WERI-Rb-1 (cell line): ENCODE measurements at places on chromosomes 6 and 20.

DNA sequence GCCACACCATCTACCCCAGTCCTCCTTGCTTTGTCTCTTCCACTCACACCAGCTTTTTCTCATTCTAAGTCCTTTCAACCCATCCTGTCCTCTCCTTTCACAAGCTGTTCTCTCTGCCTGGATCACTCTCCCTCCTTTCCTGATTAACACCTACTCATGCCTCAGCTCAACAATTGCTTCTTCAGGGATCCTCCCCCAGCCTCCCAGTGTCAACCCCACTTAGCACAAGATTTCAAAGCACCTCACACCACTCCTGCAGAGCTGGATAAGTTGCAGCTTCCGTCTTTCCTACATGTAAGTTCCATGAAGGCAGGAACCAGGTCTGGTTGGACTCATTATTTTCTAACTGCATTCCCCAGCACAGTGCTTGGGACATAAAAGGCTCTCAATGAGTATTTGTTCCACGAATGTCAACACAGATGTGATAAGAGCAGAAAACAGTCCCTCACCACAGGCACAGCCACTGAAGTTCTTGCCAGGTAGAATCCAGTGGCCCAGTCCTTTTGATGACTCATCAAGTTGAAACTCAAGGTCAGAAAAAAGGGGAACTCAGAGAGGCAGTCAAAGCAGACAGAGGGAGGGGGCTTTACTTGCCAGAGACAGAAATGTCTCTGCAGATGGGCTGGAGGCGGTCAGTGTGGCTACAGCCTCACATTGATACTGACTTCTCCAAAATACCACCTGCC, 193.4 kb upstream of the PRDM1 start:
- no peak for DNase-seq

DNA sequence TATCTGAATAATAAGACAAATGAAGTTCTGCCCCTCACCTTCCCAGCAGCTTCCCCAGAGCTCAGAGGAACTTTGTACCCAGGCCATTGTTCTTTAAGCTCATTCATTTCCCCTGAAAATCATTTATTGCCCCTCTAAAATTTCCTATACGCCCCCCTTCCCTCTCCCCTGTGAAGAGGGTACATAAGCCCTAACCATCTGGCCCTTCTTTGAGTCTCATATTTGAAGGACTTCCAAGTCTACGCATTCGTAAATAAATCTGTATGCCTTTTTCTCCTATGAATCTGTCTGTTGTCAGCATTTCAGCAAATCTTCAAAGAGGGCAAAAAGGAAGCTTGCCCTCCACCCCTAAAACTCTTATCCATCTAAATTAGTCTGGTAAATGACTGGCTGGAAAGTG, 73.1 kb upstream of the DST start:
- DNase-seq: peak; percentile 67

GRCh38 chr20:59124296-59125029, 39.2 kb upstream of the ZNF831 start:
- DNase-seq: peak; percentile 95

- DNase-seq: no peak
Observed at GRCh38 chr20:13092111-13092510, 83.3 kb downstream of the SPTLC3 start.

GRCh38 chr6:24458134-24458533, 31.2 kb downstream of the GPLD1 start:
- DNase-seq: no peak

DNA sequence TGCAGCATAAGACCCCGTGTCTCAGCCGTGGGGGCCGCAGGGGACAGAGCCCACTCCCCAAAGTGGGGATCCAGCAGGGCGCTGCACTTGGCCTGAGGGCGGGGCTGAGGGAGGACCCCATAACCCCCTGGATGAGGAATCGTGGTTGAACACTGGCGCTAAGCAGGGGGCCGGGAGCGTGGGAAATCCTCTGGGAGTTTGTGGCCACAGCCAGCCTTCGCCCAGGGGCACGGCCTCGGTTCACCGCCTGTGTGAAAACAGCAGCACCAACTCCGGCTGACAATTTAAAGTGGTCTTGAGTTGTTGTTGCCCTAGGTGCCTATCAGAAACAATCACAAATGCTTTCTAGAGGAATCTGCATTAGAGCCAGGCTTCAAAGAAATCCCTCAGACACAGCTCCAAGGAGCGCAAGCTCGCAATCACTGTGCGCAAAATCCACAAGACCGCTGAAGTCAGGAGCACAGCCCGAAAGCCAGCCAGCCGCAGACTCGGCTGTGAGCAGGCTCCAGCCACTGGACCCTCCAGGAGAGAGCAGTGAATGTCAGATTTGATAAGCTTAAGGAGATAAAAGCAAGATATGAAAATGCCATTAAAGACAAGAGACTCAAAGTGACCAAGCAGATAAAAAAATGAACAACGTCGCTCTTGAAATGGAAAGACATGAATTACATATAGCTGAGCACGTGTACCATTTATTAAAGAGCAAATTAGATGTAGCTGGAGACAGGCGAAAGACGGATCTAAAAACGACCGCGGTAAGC, 10.9 kb upstream of the RPS6KA2 start:
- DNase-seq: no peak

DNA sequence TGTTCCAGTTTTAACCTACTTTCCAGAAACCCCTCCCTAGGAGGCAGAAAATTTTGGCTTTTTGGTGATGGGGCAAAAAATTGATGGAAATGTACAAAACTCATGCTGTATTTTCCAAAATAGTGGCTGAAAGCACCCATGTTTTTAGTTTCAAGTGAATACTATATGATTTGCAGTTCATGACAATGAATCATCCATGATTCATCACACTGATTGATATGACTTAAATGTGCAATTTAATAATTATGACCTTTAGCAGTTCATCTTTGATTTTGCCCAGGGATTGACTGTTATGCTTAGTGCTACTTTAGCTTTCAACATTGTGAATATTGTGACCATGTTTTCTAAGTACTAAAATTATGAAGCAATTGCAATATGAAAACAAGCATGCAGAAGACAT, 478.7 kb downstream of the HTR1B start:
- DNase-seq: no peak

DNA sequence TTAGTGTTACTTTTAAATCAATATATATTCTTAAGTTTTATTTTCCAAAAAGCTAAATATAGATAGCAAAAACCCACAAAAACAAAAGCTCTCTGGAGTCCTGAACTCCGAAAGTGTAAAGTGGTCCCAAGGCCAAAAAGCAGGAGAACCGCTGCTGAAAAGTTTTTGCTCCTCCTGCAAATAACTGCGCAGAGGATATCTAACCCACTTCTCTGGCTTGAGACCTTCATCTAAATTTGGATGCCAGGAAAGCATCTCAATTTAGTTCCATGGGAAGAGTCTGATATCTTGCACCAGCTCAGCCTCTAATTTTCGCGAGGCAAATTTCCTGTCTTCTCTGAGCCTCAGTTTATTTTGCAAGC, 523 bp downstream of the MRPS10 start:
- no peak for DNase-seq

GRCh38 chr6:159434410-159434809, 258.6 kb downstream of the SOD2 start:
- DNase-seq: no peak

- no peak for DNase-seq
Observed at GRCh38 chr6:12363651-12364381, 73.7 kb downstream of the EDN1 start.

- no peak for DNase-seq
Observed at GRCh38 chr6:84738996-84739865, 25.2 kb downstream of the TBX18 start.

DNA sequence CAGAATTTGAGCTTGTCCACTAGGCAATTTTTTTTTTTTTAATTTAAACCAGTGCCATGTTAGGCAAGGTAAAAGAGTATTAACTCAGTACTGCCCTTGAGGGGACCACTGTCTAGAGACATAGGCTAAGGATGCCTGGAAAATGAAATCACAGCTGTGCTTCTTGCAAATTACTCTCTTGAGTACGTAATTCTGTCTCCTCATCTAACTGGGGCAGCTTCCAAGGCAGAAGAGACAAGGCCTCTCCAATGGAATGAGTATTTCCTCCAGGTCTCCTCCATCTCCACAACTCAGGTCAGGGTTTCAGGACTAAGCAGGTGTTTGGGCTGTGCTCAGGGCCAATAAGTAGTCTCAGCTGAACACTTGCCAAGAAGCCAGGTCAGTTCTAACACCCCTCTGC, 33.8 kb upstream of the MRPS10 start:
- DNase-seq: no peak

- no peak for DNase-seq
Observed at GRCh38 chr6:43243664-43244321, 512 bp downstream of the TTBK1 start.

- DNase-seq: no peak
Observed at GRCh38 chr6:36669002-36669401, 9.5 kb upstream of the CDKN1A start.

- no peak for DNase-seq
Observed at GRCh38 chr6:14889188-14889587, 356.7 kb upstream of the JARID2 start.

- DNase-seq: no peak
Observed at GRCh38 chr6:169168302-169168630, 85.4 kb downstream of the THBS2 start.

- DNase-seq: no peak
Observed at GRCh38 chr20:23349338-23350195, 1.0 kb upstream of the NXT1 start.

GRCh38 chr20:2382833-2383232, 2.1 kb downstream of the TGM6 start:
- no peak for DNase-seq

- DNase-seq: no peak
Observed at GRCh38 chr6:43101497-43101896, 25.4 kb downstream of the PTK7 start.
